ENCODE measurements at places on chromosomes 2 and 18.

DNA sequence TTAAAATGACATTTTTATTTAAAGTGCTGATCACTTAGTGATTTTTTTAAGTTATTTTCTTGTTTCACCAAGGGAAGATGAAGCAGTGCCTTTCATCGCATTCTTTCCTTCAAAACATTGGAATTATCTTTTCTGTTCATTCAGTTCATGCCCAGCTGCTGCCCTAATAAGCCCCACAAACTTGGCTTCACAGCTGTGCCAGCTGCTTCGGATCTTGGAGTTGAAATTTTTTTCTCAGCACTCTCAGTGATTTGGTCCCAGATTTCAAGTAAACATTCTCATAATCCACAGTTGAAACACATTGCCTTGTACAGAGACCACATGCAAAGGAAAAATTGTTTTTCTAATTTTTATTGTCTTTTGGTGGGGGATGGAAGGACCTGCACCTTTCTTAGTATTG lies 353.3 kb upstream of the LRP1B start:
- DNase-seq = no peak

- DNase-seq = no peak
These were observed 33.3 kb upstream of the MAT2A start for GRCh38 chr2:85505551-85506238.

DNA sequence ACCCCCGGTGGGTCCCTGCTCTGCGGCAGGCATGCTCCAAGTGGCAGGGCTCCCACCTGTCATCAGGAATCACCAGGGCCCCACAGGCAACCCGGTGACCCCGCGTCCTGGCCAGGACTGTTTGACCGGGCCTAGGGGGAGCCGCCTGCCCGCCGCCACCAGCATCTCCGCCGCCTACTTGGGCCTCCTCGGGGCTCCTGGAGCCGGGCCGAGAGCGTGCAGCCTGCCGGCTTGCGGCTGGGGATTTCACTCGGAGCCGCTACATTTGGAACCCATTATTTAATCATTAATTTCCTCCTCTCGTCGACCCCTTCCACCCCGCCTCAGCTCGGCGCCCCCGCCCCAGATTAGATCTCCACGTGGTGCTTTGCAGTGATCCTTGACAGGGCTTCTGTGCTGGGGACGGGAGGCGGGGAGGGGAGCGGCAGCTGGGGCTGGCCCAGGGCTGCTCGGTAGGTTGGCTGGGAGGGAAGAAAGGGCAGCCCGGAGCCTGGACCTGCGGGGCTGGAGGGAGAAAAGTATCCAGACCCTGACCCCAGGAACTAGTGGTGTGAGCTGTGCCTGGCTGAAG lies 295.4 kb downstream of the CYP26B1 start:
- no peak for DNase-seq

GRCh38 chr18:79576686-79577351 lies 102.8 kb upstream of the CTDP1 start:
- no peak for DNase-seq

- no peak for DNase-seq
These were observed 207.8 kb downstream of the ACKR3 start for GRCh38 chr2:236777408-236777807.

GRCh38 chr2:20350041-20350712 lies 467 bp downstream of the PUM2 start:
- peak; percentile 60 for DNase-seq

- DNase-seq = no peak
These were observed 3.5 kb upstream of the INHBB start for GRCh38 chr2:120342446-120342845.

- DNase-seq = peak; percentile 67
These were observed 126.0 kb downstream of the OSBPL1A start for GRCh38 chr18:24271381-24272228.

GRCh38 chr2:241458687-241459086 lies 49.7 kb downstream of the STK25 start:
- no peak for DNase-seq

DNA sequence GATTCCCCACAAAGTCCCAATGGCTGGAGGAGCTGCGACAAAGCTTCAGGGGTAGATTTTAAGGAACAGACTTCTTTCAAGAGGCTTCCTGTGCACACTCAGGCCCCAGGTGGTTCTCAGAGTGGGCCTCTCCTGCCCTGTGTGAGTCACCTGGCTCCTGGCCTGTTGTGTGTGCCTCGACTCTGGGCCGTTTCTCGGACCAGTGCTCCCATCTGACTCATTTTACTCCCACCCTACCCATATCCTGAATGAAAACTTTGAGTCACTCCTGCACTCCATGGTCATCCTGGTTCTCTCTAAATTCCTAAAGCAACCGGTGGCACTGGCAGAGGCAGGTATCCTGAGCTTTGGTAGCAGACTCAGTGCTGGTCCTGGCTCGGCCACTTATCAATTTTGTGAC lies 84.1 kb downstream of the CELF4 start:
- no peak for DNase-seq

GRCh38 chr2:125679903-125680302 lies 976.1 kb upstream of the GYPC start:
- no peak for DNase-seq

DNA sequence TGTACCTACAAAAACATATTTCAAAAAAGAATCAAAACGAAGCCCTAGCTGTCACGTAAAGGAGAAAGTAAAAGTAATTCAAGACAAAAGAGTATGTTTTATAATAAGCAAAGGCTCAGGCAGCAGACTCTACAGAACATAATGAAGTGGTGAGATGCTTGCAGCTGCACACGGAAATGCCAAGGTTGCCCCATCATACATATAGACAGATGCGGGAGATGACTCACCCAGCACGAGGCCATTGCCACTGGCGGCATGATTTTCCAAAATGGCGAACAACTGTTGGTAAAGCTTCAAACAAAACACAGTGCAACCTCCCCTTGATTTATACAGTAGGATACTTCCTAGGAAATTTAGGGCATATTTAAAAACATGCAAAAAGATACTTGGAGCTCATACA lies 26.0 kb upstream of the C1QL2 start:
- DNase-seq = no peak

DNA sequence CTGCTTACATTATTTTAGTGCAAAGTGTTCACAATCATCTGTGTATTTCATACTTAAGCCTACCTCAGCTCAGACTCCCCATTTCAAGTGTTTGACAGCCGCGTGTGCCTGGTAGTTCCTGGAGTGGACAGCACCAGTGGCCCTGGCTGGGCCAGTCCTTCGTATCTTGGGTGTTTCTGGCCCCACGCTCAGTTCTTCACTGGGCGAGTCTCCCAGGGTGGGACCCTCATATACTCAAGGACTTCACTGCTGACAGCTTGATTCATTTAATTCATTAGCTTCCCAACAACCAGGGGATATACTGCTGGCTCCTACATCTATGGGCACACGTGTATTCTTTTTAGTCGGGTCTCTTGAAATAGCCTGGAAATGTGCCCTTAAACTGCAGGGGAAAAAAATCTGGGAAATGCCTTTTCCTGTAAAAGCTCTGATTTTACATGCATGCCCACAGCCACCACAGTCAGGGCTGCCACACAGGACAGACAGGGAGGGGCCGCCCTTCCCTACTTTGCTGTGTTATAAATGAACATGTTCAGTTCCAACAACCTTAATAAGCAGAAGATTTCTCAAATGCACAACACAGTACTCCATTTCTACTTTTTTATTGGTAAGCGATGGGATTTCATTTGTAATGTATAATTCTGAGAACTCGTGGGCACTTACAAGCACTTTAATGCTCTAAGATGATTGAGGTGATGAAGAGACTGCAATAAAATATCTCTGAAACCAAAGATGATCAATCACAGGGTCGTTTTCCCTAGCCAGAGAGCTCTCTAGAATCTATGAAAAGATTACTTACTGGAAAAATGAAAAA lies 205.5 kb upstream of the REV1 start:
- DNase-seq = no peak

- DNase-seq = no peak
These were observed 123.1 kb upstream of the XIRP2 start for GRCh38 chr2:166765141-166765540.

DNA sequence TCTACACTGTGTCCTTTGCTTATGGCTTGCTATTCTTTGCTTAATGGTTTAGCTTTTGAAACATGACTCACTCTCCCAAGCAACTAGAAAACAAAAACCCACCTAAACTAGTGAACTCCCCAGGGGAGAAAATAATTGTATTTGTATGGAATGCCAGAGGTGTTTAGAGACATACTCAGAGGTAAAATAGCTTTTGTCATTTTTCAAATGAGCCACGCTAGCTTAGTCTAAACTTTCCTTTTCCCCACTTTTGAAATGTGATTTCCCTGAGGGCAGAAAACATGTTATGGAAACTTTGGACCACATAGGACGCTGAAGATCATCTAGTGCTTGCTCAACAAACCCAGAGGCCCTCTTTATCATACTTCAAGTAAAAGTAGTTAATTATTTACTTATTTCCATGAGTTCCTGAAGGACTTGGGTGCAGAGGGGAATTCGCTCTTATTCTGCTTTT lies 16.5 kb upstream of the CYTIP start:
- no peak for DNase-seq

GRCh38 chr2:217273851-217274250 lies 414.0 kb upstream of the TNP1 start:
- no peak for DNase-seq

- DNase-seq = no peak
These were observed 49.8 kb downstream of the PLEK start for GRCh38 chr2:68414876-68415275.

GRCh38 chr2:98579926-98580325 lies 28.4 kb downstream of the COA5 start:
- no peak for DNase-seq

GRCh38 chr2:54551123-54551756 lies 95.1 kb downstream of the SPTBN1 start:
- DNase-seq = no peak

GRCh38 chr2:24317491-24317920 lies 42.8 kb downstream of the ITSN2 start:
- DNase-seq = no peak

- DNase-seq = no peak
These were observed 66.9 kb upstream of the SMAD2 start for GRCh38 chr18:47997338-47997780.

DNA sequence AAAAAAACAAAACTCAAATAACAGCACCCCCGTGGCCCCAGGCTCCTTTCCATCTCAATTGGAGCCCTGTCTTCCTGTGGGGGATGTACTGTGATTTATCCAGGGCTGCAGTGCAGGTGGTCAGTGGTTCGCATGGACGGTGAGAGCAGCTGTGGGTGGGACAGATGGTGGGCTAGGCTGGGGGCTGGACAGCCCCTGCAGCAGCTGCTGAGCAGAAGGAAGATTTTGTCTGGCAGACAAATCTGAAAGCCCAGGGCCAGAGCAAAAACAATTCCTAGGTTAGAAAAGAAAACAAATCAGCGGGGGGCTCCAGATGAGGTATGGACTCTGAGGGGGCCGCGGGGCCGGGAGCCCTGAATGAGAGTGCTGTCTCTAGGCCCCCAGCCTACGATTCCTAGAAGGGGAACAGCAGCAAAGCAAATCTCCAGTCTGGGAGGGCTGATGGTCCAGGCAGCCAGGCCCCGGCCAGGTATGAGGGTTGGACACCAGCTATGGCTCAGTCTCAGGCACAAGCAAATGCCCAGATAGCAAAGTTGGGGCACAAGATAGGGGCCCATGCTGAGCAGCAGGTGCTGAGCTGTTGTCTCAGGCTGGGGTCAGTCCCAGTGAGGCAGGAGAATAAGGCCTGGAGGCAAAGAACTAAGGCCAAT lies 45.4 kb downstream of the SOWAHC start:
- DNase-seq = no peak

DNA sequence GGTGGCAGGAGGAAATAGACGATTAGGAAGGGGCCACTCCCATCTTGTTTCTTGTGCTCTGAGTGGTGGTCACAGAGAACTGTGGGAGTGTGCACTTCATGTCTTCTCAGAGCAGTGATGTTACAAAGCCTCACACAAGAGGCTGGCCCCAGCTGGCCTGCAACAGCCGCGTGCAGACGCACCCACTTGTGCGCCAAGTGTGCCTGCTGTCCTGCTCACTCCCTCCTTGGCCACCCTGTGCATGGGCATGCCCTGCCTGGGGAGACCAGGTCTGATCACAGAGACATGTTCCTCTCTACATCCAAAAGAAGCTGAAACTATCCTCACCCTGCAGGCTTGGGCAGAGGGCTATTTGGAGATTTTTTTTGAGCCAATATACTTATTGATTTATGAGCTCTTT lies 108.4 kb downstream of the MRO start:
- DNase-seq = no peak
